ENCODE measurements at places on chromosomes 16 and 17.
A peak's percentile ranks its signal among the peaks of the same experiment; 100 is the strongest.

GRCh38 chr16:76345163-76345661 is 68.0 kb downstream of the CNTNAP4 start:
- DNase-seq = peak; percentile 96

- DNase-seq = no peak
These were observed 123.2 kb upstream of the NLRP1 start for GRCh38 chr17:5707482-5707881.

DNA sequence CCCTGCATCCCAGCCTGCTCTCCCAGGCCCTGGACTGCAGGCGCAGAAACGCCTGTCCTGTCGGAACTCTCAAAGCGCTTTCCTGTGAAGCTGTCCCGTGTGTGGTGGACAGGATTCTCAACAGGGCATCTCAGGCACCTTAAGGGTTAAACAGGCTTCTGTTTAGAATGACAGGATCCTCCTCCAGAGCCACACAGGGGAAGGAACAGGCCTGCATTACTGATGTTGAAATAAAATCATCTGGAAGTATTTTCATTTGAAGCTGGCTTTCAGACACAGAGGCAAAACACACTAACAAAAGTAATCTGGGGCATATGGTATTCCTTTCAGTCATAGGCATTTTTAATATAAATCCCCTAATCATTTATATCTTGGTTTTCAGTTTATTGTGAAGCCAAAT is 7.4 kb downstream of the HS3ST3A1 start:
- peak; percentile 58 for DNase-seq

DNA sequence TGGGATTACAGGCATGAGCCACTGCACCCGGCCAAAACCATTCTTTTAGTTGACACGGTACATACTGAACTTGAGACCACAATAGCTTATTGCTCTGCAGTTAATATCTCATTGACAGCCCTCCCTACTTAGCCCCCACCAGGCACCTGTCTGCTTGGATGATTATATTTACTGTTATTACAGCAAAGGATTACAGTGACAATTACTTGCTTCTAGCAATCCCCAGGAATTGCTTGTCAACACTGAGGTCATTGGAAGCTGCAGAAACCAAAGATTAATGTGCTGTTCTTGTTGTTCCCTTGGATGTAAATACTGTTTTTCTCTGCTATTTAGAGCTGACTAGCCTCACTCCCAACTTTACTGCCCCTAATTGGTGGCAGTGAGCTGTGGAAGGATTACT is 211.2 kb downstream of the LGALS9B start:
- DNase-seq = no peak

- DNase-seq = no peak
These were observed 23.1 kb downstream of the PRDM7 start for GRCh38 chr16:90053902-90054500.

DNA sequence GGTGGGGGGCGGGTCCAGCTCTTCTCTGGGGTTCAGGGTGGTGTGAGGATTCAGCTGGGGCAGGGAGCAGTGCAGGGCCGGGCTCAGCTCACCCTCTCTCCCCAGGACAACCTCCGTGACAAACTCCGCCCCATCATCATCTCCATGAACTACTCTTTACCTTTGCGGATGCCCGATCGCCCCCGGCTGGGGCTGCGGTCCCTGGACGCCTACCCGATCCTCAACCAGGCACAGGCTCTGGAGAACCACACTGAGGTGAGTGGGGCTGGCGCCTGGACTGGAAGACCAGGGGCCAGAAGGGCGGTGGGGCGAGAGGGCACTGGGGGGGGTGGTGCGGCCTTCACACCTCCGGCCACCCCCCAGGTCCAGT is 18.9 kb upstream of the PDK2 start:
- DNase-seq = no peak

DNA sequence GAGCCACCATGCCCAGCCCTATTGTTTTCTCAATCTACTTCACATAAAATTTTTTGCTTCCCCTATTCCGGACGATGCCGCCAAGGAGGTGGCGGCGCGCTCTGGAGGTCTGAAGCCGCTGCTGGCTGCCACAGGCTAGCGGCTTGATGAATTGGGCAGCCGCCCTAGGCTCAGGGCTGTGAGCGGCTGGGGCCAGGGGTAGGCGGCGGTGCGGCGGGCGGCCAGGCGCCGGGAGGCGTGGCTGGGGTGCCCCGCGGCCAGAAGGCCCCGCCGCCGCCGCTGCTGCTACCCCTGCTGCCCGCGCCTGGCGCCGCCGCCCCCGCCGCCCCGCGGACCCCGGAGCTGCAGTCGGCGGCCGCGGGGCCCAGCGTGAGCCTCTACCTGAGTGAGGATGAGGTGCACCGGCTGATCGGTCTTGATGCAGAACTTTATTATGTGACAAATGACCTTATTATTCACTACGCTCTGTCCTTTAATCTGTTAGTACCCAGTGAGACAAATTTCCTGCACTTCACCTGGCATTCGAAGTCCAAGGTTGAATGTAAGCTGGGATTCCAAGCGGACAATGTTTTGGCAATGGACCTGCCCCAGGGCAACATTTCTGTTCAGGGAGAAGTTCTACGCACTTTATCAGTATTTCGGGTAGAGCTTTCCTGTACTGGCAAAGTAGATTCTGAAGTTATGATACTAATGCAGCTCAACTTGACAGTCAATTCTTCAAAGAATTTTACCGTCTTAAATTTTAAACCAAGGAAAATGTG is 41.7 kb downstream of the ANKFY1 start:
- DNase-seq = no peak

- no peak for DNase-seq
These were observed 8.2 kb downstream of the FMNL1 start for GRCh38 chr17:45229681-45230409.

DNA sequence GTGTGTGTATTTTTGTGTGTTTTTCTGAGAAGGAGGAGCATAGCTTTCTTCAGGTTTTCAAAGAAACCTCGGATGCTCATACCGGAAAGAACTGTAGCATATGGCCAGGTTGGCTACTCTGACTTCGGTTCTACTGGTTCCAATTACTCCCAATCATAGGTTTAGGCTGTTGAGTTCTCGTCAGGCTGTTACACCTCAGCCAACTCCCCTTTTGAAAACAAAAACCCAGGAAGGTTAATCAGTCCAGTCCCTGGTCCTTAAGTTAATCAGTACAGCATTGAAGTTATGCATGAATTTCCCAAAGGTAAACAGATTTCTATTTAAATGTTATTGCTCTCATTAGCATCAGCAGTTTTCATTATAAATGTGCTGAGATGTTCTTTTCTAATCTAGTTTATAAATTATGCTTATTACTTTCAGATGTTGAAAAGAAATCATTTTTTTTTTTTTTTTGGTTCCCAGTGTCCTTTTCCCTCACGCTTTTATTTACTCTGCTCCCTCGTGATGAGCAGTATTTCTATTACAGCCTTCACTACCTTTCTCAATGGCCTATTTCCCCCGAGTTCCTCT is 111.0 kb downstream of the NPIPB5 start:
- no peak for DNase-seq

- peak; percentile 52 for DNase-seq
These were observed 30.1 kb downstream of the GNGT2 start for GRCh38 chr17:49180303-49180702.

GRCh38 chr17:21240369-21241055 is 12.7 kb downstream of the NATD1 start:
- no peak for DNase-seq

DNA sequence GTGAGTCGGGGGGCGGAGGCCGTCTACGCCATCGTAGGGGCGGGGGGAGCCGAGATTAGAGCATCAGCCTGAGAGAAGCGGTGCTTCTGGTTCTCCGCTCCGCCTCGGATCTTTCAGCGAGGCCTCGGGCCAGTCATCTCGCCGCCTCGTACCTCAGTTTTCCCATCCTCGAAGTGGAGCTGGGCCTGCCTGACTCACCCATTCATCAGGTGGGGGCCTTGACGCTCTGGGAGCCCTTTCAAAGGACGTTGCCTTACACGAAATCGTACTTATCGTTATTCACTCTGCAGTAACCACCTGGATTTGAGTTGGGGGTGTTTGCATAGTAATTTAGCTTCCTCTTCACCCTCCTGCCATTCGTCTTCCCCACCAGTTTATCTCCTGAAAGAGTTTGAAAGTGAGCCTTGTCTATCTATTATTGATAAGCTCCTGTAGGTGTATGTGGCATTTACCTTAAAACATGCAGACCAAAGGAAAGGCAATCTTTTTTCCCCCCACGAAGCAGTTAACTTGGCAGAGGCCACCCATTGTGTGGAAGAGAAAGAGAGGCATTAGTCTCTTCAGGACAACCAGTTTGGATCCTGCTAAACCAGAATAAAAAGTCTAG is 674 bp downstream of the TAF15 start:
- no peak for DNase-seq
